ENCODE measurements at places on chromosomes 4 and X.
A peak's percentile ranks its signal among the peaks of the same experiment; 100 is the strongest.

GRCh38 chrX:16474511-16474910 lies 175.4 kb upstream of the S100G start:
- no peak for DNase-seq

DNA sequence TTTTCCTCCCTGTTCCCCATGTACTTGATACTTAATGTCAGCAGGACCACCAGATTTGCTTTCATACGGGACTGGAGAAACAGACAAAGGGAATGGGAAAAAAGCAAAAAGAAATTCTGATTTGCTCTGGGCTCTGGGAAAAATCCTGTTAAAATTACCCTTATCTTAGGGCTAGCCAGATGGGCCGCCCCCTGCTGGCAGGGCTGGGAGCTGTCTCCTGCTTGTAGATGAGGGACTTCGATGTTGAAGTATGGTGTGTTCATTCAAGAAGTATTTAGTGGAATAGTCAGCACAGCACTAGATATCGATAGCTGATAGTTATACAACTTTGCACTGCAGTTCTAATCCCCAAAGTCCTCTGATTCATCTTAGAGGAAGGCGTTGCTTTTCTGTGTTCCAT lies 45.8 kb downstream of the BCORL1 start:
- DNase-seq: peak; percentile 2

- DNase-seq: no peak
Measured at GRCh38 chr4:107213410-107213809, 177.3 kb upstream of the DKK2 start.

GRCh38 chrX:29376584-29376983 lies 789.3 kb downstream of the IL1RAPL1 start:
- DNase-seq: no peak

- no peak for DNase-seq
Measured at GRCh38 chrX:132576939-132577338, 88.1 kb upstream of the MBNL3 start.

DNA sequence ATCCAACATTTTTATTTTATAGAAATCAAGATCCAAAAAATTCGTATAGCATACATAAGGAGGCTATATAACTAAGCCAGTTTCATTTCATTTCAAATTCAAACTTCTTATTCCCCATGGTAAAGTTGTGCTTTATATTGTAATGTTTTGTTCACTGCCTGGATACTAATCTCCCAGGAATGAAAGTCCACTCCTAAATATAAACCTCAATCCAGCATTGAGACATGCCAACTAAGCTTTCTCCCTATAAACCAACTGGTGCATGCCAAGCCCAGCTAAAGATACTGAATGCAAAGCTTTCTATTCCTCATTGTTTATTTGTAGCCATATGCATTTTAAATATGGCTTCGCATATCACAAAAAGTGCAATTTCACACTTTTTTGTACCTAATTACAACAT lies 63.8 kb upstream of the INPP4B start:
- DNase-seq: no peak

GRCh38 chr4:23163647-23164436 lies 471.1 kb downstream of the GBA3 start:
- DNase-seq: no peak

Data from activated CD4-positive, CD25-positive, alpha-beta regulatory T cell (primary cell).